ENCODE measurements at places on chromosomes 1 and 21. TPM values are rescaled to one million over a fixed set of nuclear protein-coding genes. Genes with fewer than 3 reads are reported as not detected.

- peaks cover 6% of the 10 kb centered on the region for H3K36me3 ChIP-seq
- no peak for DNase-seq
- H3K27me3 ChIP-seq, result no peaks in the 10 kb centered on the region
- H3K4me1 ChIP-seq, result peaks cover 4% of the 10 kb centered on the region
Observed at GRCh38 chr1:85649591-85649990, 58.6 kb downstream of the ZNHIT6 start.

GRCh38 chr1:58762806-58763205 lies 21.0 kb downstream of the JUN start:
- H3K36me3 ChIP-seq, result no peaks in the 10 kb centered on the region
- DNase-seq, result peak; percentile 63
- H3K27ac ChIP-seq, result peak overlapping the region; percentile 88
- no peak overlapping the region for H3K4me3 ChIP-seq

GRCh38 chr1:58062635-58063034 lies 483.9 kb downstream of the OMA1 start:
- no peak overlapping the region for H3K27ac ChIP-seq
- no peaks in the 10 kb centered on the region for H3K4me1 ChIP-seq
- H3K27me3 ChIP-seq, result no peaks in the 10 kb centered on the region
- no peak for DNase-seq
- no peak overlapping the region for H3K4me3 ChIP-seq

DNA sequence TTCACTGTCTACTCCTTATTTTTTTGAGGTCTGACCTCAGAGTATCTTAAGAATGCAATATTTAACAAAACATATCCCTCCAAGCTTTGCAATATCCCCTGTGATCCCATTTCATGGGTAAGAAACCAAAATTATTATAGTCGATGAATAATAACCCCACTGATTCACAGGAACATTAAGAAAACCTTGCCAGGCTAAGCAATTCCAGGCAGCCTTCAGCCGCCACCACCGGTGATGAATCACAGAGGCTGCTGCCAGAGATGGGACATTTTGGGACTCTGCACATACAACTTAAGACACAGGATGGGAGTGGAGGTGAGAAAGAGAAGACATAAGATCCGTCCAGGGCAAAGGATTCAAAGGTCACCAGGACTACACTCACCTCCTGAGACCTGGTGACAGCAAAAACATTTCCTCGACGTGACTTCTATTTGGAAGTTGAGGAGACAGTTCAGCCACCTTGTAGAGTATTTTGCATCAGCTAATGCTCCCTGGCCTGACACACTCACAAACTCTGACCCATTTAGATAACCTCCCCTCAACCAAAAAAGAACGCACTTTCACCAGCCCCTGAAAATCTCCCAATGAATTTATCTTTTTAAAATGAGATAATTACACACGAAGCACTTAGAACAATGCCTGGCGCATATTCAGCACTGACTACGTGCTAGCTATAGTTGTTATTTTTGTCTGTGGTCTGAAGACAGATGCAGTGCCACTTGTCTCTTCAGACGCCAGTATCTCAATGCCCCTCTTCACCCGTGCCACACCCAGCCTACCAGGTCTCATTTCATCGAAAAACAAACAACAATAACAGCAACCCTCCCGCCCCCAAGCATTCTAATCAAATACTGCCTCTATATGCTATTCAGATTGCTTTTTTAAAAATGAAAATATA lies 17.8 kb upstream of the OVAAL start:
- 0 out of 2 replicates have a peak, but pooled peaks cover 2% of the 10 kb centered on the region for H3K27me3 ChIP-seq
- H3K36me3 ChIP-seq, result no peaks in the 10 kb centered on the region
- H3K27ac ChIP-seq, result no peak overlapping the region

DNA sequence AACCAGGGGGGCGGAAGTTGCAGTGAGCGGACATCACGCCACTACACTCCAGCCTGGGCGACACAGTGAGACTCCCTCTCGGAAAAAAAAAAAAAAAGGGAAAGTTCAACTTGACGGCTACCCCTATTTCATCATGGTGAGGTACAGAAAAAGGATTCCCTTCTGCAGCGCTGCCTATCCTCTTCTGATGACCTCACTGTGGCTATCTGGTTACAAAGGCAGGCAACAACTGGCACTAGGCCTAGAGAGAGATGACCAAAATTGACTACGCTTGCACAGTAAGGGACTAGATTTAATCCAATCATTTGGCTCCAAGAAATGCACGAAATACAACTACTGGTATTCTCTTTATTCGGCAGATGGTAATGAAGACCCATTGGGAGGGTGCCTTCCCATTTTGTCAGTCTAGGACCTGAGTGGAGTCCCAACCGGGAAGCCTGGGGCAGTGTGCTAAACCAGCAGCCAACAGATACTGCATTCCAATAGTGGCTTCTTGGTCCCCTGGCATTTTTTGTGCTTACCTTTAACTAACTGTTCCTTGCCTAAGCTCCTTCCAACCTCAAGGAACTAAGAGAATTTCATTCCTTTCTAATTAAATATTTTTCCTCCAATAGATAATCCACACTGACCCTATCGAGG lies 36.6 kb downstream of the ITPKB start:
- H3K27me3 ChIP-seq, result no peaks in the 10 kb centered on the region
- H3K27ac ChIP-seq, result peak overlapping the region; percentile 92
- H3K4me1 ChIP-seq, result peaks cover 6% of the 10 kb centered on the region
- no peaks in the 10 kb centered on the region for H3K36me3 ChIP-seq
- peak overlapping the region; percentile 52 for H3K4me3 ChIP-seq

The RPTN gene
- not detected for total RNA-seq

DNA sequence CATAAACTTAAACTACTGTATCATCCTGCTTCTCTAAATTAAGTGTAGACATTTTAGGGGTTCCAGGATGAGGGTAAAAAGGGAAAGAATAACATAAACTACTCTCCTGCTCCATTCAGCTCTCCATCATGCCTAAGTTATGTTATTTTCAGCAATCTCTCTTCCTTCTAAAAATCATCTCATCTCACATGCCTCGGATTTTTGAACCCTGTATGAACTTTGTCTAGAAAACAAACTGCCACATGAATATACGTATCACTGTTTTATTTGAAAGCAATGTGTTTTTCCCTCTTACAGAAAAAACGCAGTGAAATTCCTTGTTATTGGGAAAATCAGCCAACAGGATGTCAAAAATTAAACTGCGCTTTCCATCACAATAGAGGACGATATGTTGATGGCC lies 32.6 kb downstream of the ZBED6 start:
- no peak overlapping the region for H3K27ac ChIP-seq
- no peaks in the 10 kb centered on the region for H3K4me1 ChIP-seq

DNA sequence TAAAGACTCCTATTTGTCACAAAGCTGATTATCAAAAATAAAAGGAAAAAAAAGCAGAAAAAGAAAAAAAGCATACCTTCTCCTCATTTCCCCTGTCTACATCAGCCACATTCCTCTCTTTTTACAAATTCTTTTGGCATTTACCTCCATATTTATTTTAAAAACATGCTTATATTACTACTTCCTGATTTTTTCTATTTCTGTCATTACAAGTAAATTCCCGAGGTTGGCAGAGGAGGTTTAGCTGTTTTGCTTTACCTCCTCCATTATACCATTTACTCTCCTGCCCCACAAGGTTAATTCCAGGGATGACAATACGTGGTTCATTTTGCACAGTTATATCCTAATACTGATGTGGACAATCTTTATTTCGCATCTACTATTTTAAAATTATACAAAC lies 26.3 kb upstream of the CD34 start:
- no peak overlapping the region for H3K27ac ChIP-seq
- no peaks in the 10 kb centered on the region for H3K27me3 ChIP-seq
- no peak for DNase-seq
- no peak overlapping the region for H3K4me3 ChIP-seq
- no peaks in the 10 kb centered on the region for H3K4me1 ChIP-seq
- no peaks in the 10 kb centered on the region for H3K36me3 ChIP-seq

- H3K4me3 ChIP-seq, result no peak overlapping the region
- H3K27ac ChIP-seq, result no peak overlapping the region
- no peaks in the 10 kb centered on the region for H3K27me3 ChIP-seq
- H3K4me1 ChIP-seq, result no peaks in the 10 kb centered on the region
- no peaks in the 10 kb centered on the region for H3K36me3 ChIP-seq
- DNase-seq, result peak; percentile 92
Observed at GRCh38 chr21:36419996-36420395, 34.8 kb downstream of the CHAF1B start.

The FLAD1 gene
- 19.7 TPM for total RNA-seq

DNA sequence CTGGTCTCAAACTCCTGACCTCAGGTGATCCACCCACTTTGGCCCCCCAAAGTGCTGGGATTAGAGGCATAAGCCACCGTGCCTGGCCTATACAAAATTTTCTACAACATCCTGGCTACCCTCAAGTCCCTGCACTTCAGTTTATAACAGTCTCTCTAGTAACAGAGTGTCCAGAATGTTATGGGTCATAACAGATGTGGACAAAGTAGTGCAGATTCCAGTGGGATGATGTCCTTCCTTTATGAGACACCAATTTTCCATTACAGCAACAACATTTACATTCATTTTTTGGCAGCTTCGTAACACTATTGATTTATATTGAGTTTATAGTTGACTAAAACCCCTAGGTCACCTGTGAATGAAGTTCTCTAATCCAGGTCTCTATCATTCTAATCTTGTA lies 429.4 kb upstream of the PTBP2 start:
- DNase-seq, result peak; percentile 24
- no peaks in the 10 kb centered on the region for H3K36me3 ChIP-seq
- H3K4me3 ChIP-seq, result no peak overlapping the region
- no peaks in the 10 kb centered on the region for H3K27me3 ChIP-seq
- no peak overlapping the region for H3K27ac ChIP-seq

DNA sequence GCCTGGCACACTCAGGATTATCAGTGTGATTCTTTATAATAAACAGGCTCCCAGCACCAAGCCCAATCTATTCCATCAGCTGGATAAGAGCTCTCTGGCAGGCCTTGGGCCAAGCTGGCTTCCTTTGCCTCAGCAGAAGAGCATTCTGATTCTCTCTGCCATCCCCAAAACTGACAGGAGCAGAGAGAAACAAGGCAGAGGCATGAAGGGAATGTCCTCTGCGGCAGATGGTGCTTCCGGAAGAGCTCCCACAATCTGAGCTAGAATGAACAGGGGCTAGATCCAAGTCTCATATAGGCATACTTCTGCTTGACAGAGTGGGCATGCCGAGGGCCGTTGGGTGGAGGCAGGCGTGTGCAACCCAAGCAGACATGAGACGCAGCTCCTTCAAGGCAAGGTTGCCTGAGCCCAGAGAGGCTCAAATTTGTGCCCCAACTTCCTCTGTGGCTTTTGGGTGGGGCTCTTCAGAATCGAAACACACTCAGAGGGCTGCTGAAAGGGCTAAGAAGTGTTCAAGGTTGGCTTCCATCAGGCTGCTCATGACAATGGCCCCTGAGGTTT lies 4.0 kb downstream of the CAPN2 start:
- H3K27ac ChIP-seq, result peak overlapping the region; percentile 48
- peaks cover 38% of the 10 kb centered on the region for H3K4me1 ChIP-seq
- no peak for DNase-seq
- H3K36me3 ChIP-seq, result peaks cover 30% of the 10 kb centered on the region
- no peak overlapping the region for H3K4me3 ChIP-seq

The IGSF3 gene
- total RNA-seq, result under 0.01 TPM

The AGT gene
- under 0.01 TPM for total RNA-seq

The SPRR4 gene
- total RNA-seq, result not detected

The TSSK3 gene
- not detected for total RNA-seq

The ADAMTS1 gene
- total RNA-seq, result 116 TPM

The IPO13 gene
- total RNA-seq, result 14.2 TPM

DNA sequence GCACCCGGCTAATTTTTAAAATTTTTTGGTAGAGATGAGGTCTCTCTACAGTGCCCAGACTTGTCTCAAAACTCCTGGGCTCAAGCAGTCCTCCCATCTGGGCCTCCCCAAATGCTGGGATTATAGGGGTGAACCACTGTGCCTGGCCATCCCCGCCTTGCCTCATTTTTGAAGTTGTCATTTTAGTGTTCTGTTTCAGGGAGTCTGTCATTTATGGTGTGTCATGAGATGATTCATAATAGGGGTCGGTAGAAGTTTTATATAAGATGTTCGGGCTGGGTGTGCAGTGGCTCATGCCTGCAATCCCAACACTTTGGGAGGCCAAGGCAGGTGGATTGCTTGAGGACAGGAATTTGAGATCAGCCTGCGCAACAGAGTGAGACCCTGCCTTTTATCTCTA lies 8.5 kb downstream of the PRCC start:
- no peak overlapping the region for H3K4me3 ChIP-seq
- no peak overlapping the region for H3K27ac ChIP-seq
- no peak for DNase-seq
- H3K4me1 ChIP-seq, result peaks cover 2% of the 10 kb centered on the region

GRCh38 chr1:190003376-190003775 lies 474.3 kb downstream of the BRINP3 start:
- no peaks in the 10 kb centered on the region for H3K27me3 ChIP-seq
- no peak overlapping the region for H3K27ac ChIP-seq
- DNase-seq, result no peak
- H3K36me3 ChIP-seq, result no peaks in the 10 kb centered on the region
- no peaks in the 10 kb centered on the region for H3K4me1 ChIP-seq

The PADI1 gene
- total RNA-seq, result not detected

DNA sequence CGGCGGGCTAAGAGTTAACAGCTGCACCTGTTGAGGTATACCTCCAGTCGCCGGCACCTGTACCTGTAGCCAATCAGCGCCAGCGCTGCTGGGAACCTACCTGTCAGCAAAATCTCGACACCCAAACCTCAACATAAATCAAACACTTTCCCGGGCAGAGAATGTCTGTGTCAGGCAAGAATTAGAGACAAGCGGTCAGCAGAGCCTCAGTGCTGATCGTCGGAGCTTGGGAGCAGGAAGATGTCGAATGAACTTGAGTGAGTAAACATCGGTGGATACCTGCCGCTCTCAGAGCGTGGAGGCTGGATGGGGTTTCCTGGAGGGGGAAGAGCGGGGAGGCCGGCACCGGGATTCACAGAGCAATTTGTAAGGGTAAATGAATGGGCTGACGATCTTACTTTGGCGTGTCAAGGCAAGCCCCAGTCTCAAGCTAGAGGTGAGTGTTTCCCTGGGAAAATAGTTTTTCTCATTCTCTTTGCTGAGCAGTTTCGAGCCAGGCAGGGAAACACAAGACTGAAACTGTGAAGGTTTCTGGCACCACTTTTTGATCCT lies at the start of gene GRHL3:
TSS of gene GRHL3 (plus strand) at position 46 of the 552 bp plus-strand sequence. CDS start at position 241, 195 bp downstream.
- H3K4me3 ChIP-seq, result no peak within 1 kb of the TSS
- no peak for DNase-seq
- H3K36me3 ChIP-seq, result no peaks in the 10 kb centered on the region
- H3K27ac ChIP-seq, result no peak within 1 kb of the TSS
- H3K27me3 ChIP-seq, result peaks cover 65% of the 10 kb centered on the region
- H3K4me1 ChIP-seq, result peaks cover 10% of the 10 kb centered on the region

The DNAJC8 gene
- total RNA-seq, result 53.6 TPM

DNA sequence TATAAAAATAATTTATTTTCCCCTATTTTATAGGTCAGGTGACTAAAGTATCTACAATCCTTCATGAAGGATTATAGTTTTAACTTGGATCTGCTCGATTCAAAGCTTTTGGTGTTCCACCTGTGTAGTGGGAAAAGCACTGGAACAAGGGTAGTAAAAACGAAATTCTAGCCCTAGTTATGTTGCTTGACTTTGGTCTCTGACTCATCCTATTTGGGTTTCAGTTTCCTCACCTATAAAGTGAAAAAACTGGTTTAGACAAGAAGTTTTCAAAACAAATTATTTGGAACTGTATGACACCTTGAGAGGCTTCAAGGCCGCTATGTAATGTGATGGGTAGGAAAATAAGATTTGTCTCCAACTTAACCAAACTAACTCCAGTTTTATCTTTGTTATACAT lies 505.2 kb upstream of the ZRANB2 start:
- DNase-seq, result no peak
- no peak overlapping the region for H3K4me3 ChIP-seq
- H3K27me3 ChIP-seq, result no peaks in the 10 kb centered on the region
- H3K4me1 ChIP-seq, result no peaks in the 10 kb centered on the region
- H3K27ac ChIP-seq, result no peak overlapping the region

The S100A11 gene
- total RNA-seq, result 117 TPM

GRCh38 chr1:158075078-158075477 lies 81.6 kb downstream of the KIRREL1 start:
- no peaks in the 10 kb centered on the region for H3K27me3 ChIP-seq
- H3K36me3 ChIP-seq, result peaks cover 46% of the 10 kb centered on the region
- peaks cover 7% of the 10 kb centered on the region for H3K4me1 ChIP-seq
- H3K4me3 ChIP-seq, result no peak overlapping the region
